ENCODE measurements at places on chromosomes 3 and 15.

- DNase-seq, result no peak
Measured at GRCh38 chr15:99121691-99122410, 17.0 kb downstream of the SYNM start.

DNA sequence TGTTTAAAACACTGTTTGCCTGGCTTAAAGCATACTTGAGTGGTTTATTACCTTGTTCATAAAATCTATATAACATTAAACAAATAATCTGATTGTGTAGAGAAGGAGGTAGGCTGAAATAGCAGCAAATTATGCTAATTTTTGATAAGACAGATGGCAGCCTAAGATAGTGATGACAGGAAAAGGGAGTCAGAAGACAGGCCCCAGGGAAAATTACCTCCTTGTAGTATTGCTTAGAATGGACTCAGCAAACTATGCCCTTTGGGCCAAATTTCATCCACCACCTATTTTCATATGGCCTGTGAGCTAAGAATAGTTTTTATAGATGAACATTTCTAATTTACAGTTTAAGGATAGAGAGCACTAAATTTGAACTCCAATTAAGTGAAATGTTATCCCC lies 37.8 kb downstream of the CHD2 start:
- no peak for DNase-seq

- peak; percentile 52 for DNase-seq
Measured at GRCh38 chr15:25850154-25851111, 12.7 kb downstream of the ATP10A start.

DNA sequence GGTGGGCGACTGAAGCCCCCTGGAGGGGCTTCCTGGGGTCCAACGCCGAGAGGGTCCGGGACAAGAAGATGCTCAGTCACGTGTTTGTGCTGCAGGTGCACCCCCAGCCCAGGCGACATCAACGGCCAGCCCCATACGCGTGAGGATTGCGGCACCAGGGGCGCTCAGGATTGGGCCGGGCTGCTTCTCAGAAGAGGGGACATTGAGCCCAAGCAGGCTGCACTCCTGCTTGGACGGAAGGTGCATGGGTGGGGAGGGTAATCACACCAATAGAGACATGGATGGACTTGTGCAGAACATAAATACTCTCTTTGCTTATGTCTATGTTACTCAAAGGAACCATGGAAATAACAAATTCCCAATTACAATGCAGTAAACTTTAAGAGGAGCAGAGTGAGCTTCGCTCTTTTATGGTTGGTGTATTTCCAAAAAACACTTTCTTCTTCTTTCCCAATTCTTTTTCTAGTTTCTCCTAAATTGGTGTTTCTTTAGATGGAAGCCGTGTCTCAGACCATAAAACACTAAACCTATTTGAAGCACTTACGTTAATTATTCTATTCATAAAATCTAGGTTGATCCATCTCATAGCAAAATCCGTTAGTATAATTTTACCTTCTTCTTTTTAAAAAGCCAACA lies 182.7 kb downstream of the GOLGA6L6 start:
- no peak for DNase-seq

DNA sequence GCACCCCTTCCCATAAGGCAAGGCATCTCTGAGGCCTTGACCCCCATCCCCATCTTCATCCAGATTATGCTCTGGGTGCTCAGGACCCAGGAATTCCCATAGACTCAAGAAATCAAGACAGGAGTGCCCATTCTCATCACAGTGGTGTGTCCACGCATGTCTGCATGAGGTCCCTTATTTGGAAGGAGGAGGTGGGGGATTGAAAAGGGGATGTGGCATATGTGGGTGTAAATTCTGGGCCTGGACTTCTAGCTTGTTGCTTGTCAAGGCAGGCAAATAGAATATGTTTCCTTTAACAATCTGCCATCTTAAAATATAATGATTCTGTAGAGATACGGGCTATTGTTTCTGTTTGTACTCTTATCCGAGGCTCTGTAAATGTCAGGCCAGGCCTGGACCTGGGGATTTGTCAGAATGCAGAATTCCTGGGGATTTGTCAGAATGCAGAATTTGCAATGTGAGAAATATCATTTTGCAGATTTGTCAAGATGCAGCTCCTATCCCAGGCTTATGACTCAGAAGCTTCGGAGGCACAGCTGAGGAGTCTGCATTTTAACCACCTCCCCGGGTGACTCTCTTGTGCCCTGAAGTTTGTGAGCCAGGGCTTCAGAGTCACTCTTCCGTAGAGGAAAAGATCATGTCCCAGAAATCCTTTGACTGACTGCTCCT lies 157.8 kb downstream of the SV2B start:
- no peak for DNase-seq

- no peak for DNase-seq
Measured at GRCh38 chr3:149454746-149455145, 19.8 kb upstream of the TM4SF4 start.

DNA sequence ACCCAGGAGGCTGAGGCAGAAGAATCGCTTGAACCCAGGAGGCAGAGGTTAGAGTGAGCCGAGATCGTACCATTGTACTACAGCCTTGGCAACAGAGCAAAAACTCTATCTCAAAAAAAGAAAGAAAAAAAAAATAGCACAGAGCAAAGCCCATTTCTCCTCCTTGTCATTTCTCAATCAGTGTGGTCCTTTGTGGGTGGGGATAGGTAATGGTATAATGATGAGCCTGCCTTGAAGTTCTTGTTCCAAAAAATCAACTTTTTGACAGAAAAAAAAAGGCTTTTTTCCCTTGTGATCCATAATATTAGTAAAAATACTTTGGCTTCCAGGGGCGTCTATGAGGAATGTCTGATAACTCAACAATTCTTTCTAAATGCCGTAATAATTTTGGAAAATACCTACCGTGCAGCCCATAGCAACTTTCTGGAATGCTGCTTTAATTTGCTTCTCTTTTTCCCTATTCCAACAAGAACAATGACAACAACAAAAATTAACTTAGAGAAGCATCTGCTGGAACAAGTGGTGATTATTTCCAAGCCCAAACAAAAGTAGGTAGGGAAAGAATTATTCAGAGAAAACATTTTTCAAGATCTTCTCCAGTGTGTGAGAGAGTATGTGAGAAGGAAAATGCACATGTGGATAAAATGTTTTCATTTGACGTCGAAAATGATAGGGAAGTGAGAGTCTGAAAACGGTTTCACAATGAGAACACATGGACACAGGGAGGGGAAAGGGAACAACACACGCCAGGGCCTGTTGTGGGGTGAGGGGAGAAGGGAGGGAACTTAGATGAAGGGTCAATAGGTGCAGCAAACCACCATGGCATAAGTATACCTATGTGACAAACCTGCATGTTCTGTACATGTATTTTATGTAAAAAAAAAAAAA lies 337.8 kb downstream of the RBMS3 start:
- DNase-seq, result no peak

GRCh38 chr3:7760718-7761117 lies 740.9 kb upstream of the LMCD1 start:
- DNase-seq, result no peak

- no peak for DNase-seq
Measured at GRCh38 chr3:3134750-3135448, 8.2 kb downstream of the TRNT1 start.

DNA sequence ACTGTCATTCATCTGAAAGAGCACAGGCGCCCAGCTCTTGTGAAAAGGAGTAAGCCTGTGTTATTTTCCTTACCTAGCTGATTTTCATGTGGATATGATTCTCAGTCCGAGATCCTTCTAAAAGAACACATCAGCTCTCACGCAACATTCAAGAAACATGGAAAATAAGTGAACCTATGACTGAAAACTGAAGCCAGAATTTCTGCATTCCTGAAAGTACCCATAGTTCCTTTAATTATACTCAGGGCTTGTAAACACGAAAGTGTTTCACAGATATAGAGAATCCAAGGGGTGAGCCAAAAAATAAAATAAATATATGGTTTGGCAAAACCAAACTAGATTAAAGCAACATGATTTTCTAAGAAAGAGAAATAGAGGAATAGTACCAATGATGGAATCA lies 100.8 kb upstream of the CHMP2B start:
- no peak for DNase-seq

GRCh38 chr3:49377483-49377882 lies 19.3 kb upstream of the GPX1 start:
- DNase-seq, result no peak

DNA sequence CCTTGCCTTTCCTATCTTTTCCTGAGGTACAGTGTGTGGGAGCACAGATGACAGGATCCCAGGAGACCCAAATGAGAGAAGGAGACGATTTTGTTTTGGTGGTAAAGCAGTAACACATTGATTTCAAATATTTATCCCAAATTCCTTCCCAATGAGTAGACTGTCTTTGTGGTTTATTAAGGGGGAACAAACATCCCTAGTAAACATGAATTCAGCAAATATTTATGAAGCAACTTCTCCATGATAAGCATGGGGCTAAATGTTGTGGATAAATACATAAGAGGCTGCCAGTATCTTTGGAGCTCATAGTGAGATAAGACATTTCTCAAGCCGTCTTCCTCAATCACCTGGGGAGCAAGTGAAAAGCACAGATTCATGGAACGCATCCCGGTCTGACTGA lies 460.8 kb upstream of the CFAP20DC start:
- DNase-seq, result no peak

GRCh38 chr3:29311795-29312194 lies 30.9 kb downstream of the RBMS3 start:
- DNase-seq, result no peak

GRCh38 chr3:16288664-16289063 lies 23.7 kb downstream of the OXNAD1 start:
- no peak for DNase-seq

GRCh38 chr15:49320351-49320750 lies 102.7 kb upstream of the FGF7 start:
- DNase-seq, result no peak

DNA sequence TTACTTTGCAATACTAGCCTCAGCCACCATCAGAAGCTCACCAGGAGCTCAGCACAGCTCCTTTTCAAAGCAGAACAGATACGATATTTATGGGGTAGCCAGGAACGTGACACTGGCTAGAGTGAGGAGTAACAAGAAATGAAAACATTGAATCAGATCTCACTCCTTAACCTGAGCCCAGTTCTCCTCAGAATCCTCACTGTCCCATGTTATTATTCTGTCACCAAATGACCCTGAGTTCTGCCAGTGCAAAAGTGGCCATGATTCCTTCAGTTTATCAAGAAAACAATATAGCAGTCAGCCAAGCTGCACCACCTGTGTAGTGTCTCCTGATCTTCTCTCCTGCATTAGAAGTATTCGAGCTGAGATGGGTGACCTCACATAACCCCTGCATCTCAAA lies 956.7 kb downstream of the TUSC7 start:
- DNase-seq, result no peak

GRCh38 chr3:72071624-72072023 lies 286.7 kb upstream of the PROK2 start:
- DNase-seq, result no peak

GRCh38 chr3:125126323-125126722 lies 70.5 kb upstream of the HEG1 start:
- DNase-seq, result no peak

GRCh38 chr15:56978898-56979662 lies 60.6 kb downstream of the TCF12 start:
- no peak for DNase-seq

GRCh38 chr3:170500995-170501394 lies 82.3 kb downstream of the CLDN11 start:
- DNase-seq, result no peak

- DNase-seq, result no peak
Measured at GRCh38 chr3:146279013-146279412, 28.1 kb upstream of the PLSCR4 start.

All from activated gamma-delta T cell (primary cell).